ENCODE measurements at places on chromosomes 7 and 10. TPM values are rescaled to one million over a fixed set of nuclear protein-coding genes. Genes with fewer than 3 reads are reported as not detected.

The PROSER2 gene
- total RNA-seq = 9.6 TPM

The CRTAC1 gene
- 0.69 TPM for total RNA-seq

The ST8SIA6 gene
- total RNA-seq = 0.15 TPM

The LIPF gene
- total RNA-seq = not detected

The TMEM270 gene
- total RNA-seq = not detected

DNA sequence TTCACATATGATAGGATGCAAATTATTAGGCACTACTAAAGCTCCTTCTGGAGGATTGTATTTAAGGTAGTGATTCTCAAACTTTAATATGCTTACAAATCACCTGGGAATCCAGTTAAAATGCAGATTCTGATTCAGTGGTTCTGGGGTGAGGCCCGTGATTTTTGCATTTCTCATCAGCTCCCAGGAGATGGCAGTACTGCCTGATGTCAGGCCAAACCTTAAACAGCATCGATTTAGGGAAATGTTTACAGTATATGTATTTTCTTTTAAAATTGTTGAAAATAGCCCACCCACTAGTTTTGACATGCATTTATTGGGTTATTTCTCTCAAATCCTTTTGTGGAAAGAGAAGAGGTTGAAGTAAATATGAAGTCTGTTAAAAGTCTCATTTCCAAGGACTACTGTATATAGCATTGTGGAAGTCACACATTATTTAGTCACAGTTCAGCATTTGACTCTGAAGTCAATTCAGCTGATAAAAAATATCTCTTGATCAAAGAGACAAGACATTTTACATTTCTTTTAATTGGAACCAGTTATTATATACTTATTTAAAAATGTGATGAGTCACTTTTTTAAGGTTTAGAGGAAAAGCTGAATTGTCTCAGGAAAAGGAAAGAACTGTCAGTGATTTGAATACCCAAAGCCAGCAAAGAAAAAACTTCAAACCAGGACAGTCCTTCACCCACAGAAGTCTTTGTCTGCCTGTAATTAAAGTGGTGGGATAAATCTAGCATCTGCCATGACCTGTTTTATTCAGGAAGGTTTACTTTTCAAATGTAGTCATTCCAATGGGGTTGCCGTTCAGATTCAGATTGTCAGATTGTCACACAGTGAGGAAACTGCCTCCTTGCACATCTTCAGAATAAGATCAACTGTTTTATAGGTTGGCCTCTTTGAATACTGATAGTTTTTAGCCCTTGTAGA, 21.1 kb upstream of the HBP1 start:
- H3K4me1 ChIP-seq = no peaks in the 10 kb centered on the region
- H3K27ac ChIP-seq = no peak overlapping the region
- no peaks in the 10 kb centered on the region for H3K27me3 ChIP-seq
- H3K36me3 ChIP-seq = no peaks in the 10 kb centered on the region
- H3K4me3 ChIP-seq = no peak overlapping the region

DNA sequence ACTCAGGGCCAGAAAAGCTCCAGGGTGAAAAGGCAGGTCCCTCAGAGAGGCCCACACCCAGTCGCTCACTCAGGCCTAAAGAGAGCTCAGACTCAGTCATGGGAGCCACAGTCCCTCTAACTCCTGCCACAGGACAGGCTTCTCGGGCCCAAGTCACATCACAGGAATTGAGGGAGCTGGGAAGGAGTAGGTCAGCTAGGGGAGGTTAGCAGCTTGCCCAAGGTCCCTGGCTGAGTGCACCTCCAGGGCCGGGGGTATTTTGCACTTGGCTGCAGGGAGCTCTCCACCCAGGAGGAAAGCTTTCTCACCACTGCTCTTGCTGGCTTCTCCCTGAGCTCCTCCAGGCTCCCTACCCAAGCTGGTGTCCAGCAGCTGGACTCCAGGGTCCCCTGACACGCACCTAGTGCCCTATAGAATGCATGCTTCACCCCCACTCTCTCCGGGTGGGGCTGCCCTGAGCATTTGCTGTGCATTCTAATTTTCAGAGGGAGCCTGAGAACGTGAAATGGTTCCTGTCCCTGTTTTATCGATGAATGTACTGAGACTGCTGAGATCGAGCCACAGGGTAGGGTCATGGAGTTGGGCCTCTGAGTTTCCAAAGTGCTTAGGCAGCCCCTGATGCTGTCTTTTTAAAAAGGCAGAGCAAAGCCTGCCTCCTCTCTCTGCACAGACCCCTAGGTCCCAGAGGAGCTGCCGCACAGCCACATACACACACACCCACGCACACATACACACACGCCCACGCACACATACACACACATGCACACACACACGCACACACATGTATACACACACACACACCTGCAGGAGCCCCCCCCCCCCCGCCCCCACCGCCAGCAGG, 37.9 kb upstream of the RET start:
- H3K36me3 ChIP-seq = no peaks in the 10 kb centered on the region
- H3K27me3 ChIP-seq = no peaks in the 10 kb centered on the region
- no peak overlapping the region for H3K4me3 ChIP-seq
- DNase-seq = no peak
- H3K27ac ChIP-seq = no peak overlapping the region
- H3K4me1 ChIP-seq = no peaks in the 10 kb centered on the region

GRCh38 chr10:125007436-125007835, 65.5 kb downstream of the ZRANB1 start:
- no peak overlapping the region for H3K27ac ChIP-seq
- H3K4me1 ChIP-seq = peaks cover 14% of the 10 kb centered on the region
- H3K27me3 ChIP-seq = no peaks in the 10 kb centered on the region

DNA sequence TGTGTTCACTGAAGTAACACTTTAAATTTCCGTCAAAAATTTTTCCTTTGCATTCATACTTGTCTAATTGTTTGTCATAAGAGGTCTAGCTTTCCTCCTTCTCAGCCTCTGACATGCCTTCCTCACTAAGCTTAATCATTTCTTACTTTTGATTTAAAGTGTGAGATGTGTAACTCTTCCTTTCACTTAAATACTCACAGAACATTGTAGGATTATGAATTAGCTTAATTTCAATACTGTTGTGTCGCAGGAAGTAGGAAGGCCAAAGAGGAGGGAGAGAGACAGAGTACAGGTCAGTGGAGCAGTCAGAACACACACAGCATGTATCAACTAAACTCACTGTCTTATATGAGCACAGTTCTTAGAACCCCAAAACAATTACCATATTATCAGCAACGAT, 99.0 kb downstream of the SRPK2 start:
- DNase-seq = no peak
- no peak overlapping the region for H3K4me3 ChIP-seq
- no peak overlapping the region for H3K27ac ChIP-seq
- H3K27me3 ChIP-seq = no peaks in the 10 kb centered on the region
- no peaks in the 10 kb centered on the region for H3K4me1 ChIP-seq
- no peaks in the 10 kb centered on the region for H3K36me3 ChIP-seq

DNA sequence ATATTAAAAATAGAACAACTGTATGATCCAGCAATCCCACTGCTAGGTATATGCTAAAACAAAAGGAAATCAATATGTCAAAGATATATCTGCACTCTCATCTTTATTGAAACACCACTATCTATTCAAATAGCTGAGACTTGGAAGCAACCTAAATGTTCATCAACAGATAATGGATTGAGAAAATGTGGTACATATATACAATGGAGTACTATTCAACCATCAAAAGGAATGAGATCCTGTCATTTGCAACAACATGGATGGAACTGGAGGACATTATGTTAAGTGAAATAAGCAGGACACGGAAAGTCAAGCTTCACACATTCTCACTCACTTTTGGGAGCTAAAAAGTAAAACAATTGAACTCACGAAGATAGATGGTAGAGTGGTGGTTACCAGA, 610.1 kb upstream of the SEMA3D start:
- no peaks in the 10 kb centered on the region for H3K27me3 ChIP-seq
- no peak for DNase-seq
- no peak overlapping the region for H3K4me3 ChIP-seq
- no peaks in the 10 kb centered on the region for H3K4me1 ChIP-seq
- no peaks in the 10 kb centered on the region for H3K36me3 ChIP-seq

DNA sequence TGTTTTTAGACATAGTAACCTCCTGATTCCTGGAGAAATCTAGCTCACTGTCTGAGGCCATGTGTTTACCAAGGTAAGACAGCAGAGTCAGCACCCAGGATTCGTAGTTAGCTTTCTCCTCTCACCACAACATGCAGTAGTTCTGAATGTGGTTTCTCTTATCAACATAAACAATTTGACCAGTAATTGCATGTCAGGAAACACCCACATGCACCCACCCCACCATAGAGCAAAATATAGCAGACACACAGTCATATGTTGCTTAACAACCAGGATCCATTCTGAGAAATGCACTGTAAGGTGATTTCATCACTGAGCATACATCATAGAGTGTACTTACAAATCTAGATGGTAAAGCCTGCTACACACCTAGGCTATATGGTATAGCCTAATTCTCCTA, 1004.0 kb downstream of the ANKRD7 start:
- no peaks in the 10 kb centered on the region for H3K4me1 ChIP-seq
- H3K27ac ChIP-seq = no peak overlapping the region
- no peaks in the 10 kb centered on the region for H3K27me3 ChIP-seq

DNA sequence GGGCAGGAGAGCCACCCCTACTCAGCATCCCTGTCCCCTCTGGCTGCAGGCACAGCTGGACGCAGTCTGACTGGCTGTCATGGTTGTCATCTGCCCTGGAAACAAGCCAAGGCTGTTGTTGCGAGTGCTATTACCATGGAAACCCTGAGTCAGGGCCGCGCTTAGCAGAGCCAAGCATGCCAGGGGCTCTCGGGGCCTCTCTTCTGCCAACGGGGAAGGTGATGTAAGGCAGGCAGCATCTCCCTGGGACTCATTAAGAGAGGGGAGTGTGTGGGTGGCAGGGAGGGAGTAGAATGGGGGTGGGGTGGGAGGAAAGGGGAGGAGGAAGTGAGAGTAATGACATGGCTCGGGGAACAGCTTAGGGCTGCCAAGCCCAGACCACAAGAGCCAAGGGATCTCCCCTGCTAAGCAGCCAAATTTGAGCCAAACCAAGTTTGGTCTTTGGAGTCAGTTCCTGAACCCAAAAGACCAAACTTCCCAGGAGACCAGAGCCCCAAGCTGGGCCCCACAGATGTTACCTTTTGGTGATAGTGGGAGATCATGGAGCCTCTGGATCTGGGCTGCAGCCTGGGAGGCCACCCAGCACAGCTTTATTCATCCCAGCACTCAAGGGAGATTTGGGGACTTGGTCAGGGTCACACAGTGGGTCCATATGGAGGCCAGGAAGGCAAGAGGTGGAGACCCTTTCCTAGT, 67.6 kb downstream of the TMEM130 start:
- no peak overlapping the region for H3K4me3 ChIP-seq
- no peak for DNase-seq
- no peaks in the 10 kb centered on the region for H3K36me3 ChIP-seq
- H3K27me3 ChIP-seq = no peaks in the 10 kb centered on the region
- H3K4me1 ChIP-seq = no peaks in the 10 kb centered on the region

DNA sequence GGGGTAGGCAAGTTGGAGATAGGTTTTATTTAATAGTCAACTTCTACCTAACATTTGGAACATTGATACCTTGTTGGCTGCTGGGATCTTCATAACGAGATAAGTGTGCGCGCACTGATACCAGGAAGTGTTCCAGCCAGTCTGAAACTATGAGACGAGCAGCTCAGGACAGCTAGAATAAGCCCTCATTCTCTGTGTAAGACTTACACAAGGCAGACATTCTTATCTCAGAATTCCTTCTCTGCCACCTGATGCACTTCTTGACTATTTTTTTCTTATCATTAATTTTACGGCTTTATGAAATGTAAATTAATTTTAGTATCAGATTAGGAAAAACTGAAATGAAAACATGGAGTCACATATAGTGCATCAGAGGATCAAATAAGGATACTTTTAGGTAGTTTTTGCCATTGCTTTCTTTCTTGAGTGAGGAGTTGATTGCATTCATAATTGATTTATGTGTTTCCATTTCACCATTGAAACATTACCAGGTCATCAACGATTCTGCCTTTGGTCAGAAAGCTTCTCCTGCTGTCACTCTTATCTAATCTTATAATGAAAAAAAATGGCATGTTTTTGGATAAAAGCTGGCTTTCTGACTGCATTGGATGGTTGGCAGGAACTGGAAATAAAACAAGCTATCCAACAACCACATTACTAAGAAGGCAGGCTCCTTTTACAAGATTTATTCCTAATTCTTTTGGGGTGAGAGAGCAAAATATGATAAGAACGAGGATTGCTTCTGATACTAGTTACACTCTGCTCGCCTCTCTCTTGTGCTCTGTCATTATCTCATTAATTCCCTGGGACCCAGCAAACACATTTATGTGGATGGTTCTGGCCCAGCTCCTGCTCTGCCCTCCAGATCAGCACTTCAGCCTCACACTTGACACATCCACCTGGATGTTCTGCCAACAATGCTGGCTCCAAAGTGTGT, 40.4 kb upstream of the ABCB5 start:
- DNase-seq = no peak
- no peaks in the 10 kb centered on the region for H3K36me3 ChIP-seq
- no peaks in the 10 kb centered on the region for H3K27me3 ChIP-seq

DNA sequence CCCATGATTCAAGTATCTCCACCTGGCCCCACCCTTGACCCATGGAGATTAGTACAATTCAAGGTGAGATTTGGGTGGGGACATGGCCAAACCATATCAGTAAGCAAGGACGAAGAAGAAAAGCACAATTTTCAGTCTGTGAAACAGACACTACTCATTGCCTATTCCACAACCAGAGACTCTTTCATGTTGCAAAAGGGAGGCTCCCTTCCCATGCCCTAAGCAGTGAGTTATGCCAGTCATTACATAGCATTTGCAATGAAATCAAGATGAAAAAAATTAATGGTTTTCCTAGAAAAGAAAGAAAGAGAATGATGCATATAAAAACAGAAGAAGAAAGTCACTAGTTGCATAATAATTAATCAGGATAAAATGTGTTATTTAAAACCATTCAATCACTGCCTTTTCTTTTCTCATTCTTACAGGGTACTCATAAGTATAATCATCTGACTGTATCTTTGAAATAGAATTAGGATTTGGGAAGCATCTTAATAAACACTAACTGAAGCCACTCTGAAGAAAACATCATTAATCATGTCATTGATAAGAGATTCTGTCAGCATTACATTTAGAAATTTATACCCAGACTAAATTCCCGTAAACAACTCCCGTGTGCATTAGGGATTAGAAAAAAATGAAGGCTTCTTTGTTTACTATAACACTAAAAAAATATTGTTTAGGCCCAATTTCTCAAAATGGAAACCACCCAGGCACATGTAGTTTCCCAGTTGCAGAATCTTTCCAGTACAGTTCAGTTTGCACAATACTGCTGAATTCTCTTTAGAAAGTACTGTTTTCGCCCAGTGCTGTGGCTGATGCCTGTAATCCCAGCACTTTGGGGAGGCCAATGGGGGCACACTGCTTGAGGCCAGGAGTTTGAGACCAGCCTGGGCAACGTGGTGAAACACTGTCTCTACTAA, 9.1 kb downstream of the PRPS1L1 start:
- H3K36me3 ChIP-seq = no peaks in the 10 kb centered on the region
- H3K27ac ChIP-seq = no peak overlapping the region
- DNase-seq = no peak
- no peaks in the 10 kb centered on the region for H3K4me1 ChIP-seq
- no peaks in the 10 kb centered on the region for H3K27me3 ChIP-seq

GRCh38 chr10:132194726-132195125, 8.0 kb downstream of the DPYSL4 start:
- H3K4me3 ChIP-seq = no peak overlapping the region
- no peak for DNase-seq
- no peaks in the 10 kb centered on the region for H3K27me3 ChIP-seq

GRCh38 chr10:113160641-113161040, 210.6 kb downstream of the TCF7L2 start:
- no peaks in the 10 kb centered on the region for H3K27me3 ChIP-seq
- DNase-seq = no peak
- H3K27ac ChIP-seq = no peak overlapping the region
- no peaks in the 10 kb centered on the region for H3K36me3 ChIP-seq
